ENCODE measurements at places on chromosomes 6 and 20. TPM values are rescaled to one million over a fixed set of nuclear protein-coding genes. Genes with fewer than 3 reads are reported as not detected.
A peak's percentile ranks its signal among the peaks of the same experiment; 100 is the strongest.

The RAD21L1 gene
- total RNA-seq, result 1.1 TPM

The TTK gene
- total RNA-seq, result 6.6 TPM

The MLN gene
- total RNA-seq, result not detected

The SDHAF4 gene
- 10.5 TPM for total RNA-seq

The STMND1 gene
- not detected for total RNA-seq

DNA sequence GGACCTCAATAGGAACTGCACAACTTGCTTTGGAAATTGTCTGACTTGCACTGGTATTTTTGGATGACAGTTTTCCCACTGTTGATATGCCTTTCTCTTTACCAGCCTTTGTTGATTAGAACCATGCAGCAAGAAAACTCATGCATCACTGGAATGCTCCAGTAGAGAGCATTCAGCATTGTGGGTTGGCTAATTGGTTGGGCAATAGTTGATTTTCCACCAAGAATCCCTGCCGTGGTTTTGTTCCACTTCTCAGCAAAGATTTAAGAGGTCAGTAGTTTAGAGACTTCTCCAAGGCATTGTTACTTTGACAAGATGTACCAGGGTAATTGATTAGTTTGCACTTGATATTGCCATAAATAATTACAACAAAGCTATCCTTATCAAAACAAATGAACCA, 260.0 kb downstream of the DHX35 start:
- no peak for DNase-seq

DNA sequence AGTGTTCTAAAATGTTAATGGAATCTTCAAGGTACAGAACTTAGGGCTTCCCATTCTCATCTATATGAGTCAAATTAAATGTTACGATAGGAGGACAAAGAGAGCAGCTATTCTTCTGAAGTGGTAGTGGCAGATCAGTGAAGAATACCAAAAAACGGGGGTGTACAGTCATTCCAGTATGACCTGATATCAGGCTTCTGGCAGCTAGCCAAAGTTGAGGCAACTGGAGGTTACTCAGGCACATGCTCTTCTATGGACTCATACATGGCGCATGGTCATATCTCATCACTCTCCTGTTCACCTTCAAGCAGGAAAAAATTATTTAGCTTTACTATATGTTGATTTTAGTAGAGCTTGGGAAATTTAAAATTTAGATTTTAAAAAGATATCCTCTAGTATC, 1608.8 kb downstream of the GRIK2 start:
- no peak for DNase-seq

DNA sequence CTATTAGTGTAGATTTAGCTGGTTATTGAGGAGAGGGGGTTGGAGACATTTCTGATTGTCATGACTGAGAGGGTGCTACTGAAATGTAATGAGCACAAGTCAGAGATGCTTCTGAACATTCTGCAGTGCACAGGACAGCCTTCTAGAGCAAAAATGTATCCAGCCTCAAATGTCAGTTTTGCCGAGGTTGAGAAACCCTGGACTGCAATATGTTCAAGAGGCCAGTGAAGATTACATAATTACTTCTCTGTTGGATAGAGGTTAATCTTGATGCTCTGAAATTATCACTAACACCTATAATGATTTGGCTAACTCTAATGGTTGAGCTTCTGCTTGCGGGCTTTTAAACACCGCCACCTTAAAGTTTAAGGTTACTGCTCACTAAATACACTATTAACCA, 3.4 kb upstream of the DUSP22 start:
- no peak for DNase-seq

- DNase-seq, result no peak
These were observed 27.4 kb upstream of the NOP56 start for GRCh38 chr20:2625062-2625461.

DNA sequence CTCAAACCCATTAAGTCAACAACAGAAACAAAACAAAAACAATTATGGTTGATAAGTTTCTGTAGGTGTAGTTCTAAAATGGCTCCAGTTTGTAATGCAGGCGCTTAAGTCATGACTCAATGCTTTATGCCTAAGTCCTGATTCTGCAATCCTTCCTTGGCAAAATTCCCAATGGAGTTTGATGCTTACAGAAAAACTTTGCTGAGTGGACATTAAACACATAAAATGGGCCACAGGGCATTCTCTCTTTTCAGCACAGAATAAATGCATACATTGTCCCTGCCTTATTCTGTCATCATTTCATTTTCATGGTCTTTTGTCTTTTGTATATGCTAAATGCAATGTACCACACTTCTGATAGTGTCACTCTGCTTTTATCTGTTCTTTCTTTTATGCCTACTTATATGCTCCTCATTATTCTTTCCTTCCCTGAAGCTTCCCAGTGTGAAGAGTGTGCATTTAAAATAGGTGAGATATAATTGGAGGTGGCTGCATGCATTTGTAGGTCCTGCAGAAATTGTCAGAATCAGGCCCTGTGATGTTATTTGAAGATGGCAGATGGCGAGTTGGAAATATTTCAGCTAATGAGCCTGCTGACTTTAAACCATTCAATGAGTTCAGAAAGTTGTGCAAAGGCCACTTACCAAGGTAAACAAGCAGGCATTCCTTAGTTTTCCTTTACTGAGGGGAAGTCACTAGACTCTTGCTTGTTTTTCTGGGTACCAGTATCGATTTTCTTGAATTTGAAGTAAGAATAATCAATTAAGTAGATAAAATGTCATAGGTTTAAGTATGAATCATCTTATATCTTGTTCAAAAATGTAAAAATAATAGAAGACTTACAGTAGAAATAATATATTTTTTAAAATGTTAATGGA, 313.1 kb downstream of the TRDN start:
- no peak for DNase-seq

DNA sequence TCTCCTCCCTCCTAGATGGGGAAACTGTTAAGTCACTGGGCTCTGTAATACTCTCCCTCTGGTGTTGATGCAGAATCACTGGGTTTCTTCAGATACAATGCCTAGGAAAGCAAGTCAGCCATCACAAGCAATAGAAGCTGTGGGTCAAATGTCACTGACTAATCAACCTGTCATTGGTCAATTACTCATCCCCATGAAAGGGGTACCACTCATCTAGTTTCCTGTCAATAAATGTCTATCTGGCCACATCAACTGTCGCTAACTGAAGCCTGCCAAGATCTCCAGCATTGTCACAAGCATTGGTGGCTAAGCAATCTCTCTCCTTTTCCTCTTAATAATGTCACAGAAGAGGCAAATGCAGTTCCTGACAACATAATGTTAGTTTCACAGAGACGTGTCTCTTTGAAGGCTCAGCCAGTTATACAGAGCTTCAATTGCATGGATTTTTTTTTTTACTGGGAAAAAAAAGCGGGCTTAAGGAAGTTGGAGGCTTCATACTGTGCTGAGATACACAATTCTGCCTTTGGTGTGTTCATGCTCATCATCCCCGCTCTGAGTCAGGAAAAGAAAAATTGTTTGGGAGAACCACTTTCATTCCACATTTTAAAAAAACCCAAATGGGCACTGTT, 355.9 kb downstream of the BTBD9 start:
- DNase-seq, result no peak

GRCh38 chr20:5918856-5919625, 31.3 kb downstream of the TRMT6 start:
- DNase-seq, result no peak

GRCh38 chr20:31770243-31770642, 31.2 kb downstream of the TPX2 start:
- no peak for DNase-seq

- DNase-seq, result no peak
These were observed 107.7 kb upstream of the TMEM181 start for GRCh38 chr6:158452191-158452590.

DNA sequence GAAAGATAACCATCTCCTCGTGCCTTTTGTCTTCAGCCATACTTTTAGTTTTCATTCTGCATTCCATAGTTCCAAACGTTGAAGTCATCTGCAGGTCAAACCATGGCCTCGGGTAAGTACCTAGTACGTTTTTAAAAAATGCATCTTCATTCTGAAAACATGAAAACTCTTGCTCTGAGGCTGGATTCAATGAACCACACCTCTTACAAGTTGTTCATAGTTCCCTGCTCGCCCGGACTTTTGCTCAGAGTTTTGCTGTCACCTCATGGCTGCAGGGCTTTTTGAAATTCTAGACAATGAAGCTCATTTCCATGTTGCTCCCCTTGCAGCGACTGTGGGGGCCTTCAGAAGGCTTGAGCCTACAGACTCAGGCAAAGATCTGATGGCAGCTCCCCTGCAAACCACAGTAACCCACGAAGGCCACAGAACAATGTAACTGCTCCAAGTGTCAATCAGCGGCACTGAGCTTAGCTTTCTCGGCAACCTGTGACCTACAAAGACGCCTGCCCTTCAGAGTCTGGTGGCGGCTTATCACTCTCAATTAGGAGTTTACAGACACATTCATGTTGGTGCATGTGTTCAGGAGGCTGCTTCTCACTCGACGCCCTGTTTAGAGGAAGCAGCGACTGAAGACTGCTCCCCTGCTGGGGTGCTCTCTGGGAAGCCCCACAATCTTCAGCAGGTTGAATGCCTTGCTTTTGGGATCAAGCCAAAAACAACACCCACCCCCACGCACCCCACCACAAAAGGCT, 61.2 kb downstream of the FOXC1 start:
- no peak for DNase-seq

DNA sequence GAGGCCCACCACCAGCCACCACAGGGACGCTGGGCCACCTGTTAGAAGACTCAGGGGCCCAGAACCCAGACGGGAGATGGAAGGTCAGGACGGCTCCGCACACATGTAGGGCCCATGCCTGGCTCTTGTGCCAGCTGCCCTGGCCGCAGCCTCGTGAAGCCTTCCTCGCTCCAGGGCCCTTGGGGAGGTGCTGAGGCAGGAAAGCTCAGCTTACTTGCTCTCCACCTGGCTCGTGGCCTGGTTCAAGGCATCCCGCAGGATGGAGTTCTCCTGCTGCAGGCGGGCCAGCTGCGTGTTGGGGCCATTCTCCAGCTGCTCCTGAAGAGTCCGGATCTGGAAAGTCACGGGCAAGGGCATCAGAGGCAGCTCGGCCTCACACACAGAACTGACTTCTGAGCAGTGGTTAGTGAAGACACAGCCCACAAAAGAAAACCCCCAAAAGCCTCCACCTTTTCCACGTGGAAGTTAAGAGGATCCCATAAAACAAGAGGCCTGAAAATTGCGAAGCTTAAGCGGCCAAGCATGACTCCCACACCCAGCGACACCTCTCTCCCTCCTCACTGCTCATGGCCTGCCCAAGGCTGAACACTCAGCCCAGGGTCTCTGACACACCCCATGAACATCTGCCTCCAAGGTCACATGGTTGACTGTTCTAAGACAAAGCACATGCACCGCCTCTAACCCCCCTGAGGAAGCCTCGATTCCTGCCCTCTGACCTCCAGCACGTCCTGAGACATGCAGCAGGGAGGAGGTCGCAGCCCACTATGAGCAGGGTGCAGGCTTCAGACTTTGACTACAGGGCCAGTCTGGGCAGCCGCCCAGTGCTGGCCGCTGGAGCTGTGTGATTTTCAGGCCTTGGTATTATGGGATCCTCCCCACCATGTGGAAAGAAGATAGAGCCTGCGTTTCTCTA, 46.5 kb downstream of the RRBP1 start:
- DNase-seq, result no peak

GRCh38 chr6:7566107-7566506, 23.9 kb upstream of the SNRNP48 start:
- no peak for DNase-seq

- DNase-seq, result no peak
These were observed 172.1 kb downstream of the BMP7 start for GRCh38 chr20:57094252-57094891.

GRCh38 chr6:137765059-137765458, 102.0 kb upstream of the TNFAIP3 start:
- DNase-seq, result no peak

- peak; percentile 75 for DNase-seq
These were observed 106.2 kb downstream of the JPH2 start for GRCh38 chr20:44080646-44081267.

DNA sequence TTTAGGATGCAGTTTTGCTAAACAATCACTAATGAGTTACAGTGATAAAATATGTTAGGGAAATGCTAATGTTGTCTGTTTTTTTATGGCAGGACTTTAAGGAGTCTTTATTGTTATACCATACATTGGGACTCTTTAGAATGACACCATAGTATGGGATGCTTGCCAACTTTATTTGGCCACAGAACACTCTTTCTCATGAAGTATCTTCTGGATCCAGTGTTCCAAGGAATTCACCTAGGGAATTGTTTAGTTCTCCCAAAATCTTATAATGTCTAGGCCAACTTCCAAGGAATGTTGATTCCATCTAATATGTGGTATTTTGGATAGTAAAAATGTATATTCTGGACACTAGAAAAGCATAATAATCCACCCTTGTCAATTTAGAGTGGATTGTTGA, 3.3 kb downstream of the RIN2 start:
- DNase-seq, result no peak

Measured in endothelial cell (in vitro differentiated cells).